ENCODE measurements at places on chromosomes 5 and 9.

DNA sequence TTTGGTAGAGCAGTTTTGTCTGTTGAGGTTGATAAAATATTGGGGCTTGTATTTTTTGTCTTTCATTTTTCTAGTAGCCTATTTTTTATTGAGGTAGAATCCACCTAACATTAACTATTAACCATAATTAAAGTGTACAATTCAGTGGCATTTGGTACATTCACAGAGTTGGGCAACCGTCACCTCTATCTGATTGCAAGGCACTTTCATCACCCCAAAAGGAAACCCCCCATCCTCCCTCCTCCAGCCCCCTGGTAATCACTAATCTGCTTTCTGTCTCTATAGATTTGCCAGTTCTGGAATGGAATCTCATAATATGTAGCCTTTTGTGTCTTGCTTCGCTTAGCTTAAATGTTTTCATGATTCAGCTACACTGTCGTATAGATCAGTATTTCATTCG lies 55.5 kb upstream of the DMRT3 start:
- peak; percentile 1 for DNase-seq

DNA sequence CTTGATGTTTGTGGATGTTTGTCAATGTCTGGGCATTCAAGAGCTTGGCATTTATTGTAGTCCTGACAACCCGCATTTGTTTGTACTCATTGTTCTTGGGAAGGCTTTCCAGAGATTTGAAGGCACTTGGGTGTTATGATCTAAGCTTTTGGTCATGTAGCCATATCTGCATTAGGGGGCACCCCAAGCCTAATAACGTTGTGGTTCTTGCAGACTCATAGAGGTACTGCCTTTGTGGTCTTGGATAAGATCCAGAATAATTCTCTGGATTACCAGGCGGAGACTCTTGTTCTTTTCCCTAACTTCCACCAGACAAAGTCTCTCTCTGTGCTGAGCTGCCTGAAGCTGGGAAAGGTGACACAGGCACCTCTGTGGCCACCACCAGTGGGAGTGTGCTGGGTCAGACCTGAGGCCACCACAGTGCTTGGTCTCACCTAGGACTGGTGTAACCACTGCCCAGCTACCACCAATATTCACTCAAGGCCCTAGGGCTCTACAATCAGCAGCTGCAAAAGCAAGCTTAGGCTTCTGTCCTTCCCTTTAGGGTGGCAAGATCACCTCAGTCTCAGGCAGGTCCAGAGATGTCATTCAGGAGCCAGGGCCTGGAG lies 144.4 kb upstream of the TAS2R1 start:
- DNase-seq, result no peak

DNA sequence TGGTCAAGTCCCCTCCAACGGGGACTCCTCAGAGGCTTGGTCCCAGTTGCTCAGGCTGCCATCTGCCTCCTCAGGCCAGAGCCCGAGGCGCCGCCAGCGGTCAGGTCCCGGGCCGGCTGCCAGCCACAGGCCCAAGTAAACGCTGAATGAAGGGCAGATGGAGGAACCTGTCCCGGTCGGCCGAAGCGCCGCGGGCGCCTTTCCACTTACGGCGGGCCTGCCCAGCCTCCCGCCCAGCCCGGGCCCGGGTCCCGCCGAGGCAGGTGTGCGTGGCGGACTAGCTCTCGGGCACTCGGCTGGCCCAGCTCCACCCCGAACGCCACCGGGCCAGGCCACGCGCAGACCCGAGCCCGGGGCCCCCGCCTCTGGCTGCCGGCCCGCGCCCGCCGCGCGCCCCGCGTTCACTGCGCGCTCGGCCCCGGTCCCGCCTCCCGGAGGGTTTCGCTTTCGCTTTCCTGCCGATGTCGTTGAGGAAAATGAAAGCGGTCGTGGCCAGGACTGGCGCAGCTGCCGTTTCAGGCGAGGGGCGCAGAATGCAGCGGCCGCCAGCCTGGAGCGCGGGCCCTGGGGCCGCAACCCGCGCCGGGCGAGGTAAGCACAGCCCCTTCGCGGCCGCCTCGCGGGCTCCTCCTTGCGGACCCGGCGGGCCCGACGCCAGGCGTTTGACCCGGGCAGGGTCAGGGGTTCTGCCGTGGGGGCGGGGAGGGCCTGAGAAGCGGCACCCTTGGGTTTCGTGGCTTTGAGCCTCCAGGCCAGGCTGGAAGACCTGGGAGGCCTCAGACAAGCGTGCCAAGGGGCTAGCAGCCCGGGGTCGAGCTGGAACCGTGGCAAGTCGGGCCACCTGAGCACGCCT lies 41.2 kb downstream of the SLC22A5 start:
- DNase-seq, result peak; percentile 95

GRCh38 chr5:112534611-112535255 lies 115.7 kb upstream of the EPB41L4A start:
- DNase-seq, result peak; percentile 88

- no peak for DNase-seq
Measured at GRCh38 chr5:67857502-67857901, 358.1 kb upstream of the PIK3R1 start.

DNA sequence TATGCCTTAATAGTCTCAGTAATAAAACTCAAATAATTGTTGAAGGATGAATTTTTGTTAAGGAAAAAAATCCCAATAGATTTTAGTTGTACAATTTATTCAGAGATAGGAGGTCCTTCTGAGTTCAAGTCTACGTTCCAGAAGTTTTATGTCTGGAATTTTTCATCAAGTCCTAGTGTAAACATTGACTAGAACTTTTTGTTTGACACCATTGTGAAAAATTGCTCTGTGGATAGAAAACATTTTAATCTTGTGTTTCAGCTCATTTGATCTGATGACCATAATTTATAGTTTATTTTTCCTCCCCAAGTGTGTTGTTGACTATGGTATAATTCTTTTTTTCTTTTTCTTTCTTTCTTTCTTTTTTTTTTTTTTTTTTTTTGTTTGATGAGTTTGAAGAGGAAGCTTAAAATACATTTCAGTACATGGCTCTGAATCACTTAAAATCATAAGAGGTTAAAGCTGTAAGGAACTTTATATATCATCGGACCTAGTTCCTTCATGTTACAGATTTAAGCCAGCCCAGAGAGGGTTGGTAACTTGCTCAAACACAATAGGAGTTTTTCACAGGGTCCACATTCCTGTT lies 20.7 kb downstream of the ITGA1 start:
- no peak for DNase-seq

- DNase-seq, result no peak
Measured at GRCh38 chr9:73446306-73446705, 294.6 kb downstream of the ANXA1 start.

Data from OCI-M1 (cell line).